ENCODE measurements at places on chromosomes 1 and 21.

- no peak for DNase-seq
These were observed 11.4 kb downstream of the SEMA6C start for GRCh38 chr1:151134991-151135390.

- DNase-seq, result peak; percentile 80
These were observed 4.0 kb downstream of the SHISAL2A start for GRCh38 chr1:52636721-52637695.

DNA sequence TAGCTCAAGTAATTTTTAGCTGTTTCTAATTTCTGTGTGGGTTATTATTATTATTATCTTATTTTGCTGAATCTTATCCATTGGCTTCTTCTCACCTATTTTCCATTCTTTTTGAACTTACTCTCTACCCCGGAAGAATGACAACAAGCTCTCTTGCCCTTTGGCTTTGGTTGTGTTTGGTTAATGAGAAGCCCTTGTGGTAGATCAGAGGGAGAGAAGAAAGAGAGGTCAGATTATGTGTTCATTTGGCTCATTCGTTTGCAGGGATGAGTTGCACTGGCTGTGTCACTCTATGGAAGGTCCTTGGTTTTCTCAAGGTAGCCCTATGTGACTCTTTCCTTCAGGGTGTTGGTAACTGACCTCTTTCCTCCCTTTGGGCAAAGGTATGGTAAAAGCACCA lies 391.9 kb downstream of the LMO4 start:
- DNase-seq, result no peak

- DNase-seq, result no peak
These were observed 41.4 kb upstream of the LMX1A start for GRCh38 chr1:165397944-165398343.

- DNase-seq, result no peak
These were observed 400.0 kb downstream of the PLA2G4A start for GRCh38 chr1:187228790-187229189.

DNA sequence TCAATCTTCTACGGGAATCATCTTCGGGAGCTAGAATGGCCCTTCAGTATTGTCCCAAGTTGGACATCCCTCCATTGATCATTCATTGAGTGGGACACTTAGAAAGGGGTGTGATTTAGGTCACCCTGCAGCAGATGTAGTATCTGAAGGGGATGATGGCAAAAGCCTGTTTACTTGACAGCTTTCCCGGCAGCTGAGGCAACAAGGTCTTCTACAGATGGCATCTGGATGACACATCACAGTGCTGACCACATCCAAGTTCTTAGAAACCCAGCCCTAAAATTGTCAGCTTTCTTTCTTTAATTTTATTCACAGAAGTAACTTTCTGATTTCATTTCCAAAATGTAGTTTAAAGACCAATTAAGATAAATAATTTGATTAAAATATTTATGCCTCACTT lies 150.3 kb downstream of the AMY1C start:
- no peak for DNase-seq

- no peak for DNase-seq
These were observed 25.6 kb downstream of the CD244 start for GRCh38 chr1:160836981-160837557.

DNA sequence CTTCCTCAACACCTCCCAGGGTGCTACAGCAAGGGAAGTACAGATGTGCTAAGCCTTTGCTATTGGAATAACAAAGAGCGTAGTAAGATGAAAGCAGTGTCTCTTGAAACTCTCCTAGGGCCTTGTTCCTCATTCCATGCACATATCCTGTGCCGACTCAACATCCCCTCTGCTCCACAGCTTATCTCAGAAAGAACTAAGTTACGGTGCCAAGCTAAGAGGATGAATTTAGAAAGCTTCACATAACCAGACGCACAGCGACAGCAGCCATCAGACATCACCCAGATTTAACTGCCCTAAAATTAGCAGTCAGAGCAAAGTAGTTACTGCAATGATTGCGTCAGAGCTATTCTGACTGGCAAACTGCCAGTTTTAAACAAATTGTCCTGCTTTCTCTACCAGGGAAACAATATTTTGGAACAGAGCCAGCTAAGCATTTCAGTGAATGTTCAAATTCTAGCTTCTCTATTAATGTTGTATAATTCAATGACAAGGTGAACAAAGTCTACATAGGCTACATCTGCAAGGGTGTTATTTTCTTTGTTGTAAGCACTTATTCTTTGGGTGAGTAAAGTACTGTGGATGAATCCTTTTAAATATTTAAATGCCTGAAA lies 9.5 kb downstream of the SIPA1L2 start:
- DNase-seq, result no peak

- DNase-seq, result no peak
These were observed 10.1 kb upstream of the EPRS1 start for GRCh38 chr1:220056374-220056773.

DNA sequence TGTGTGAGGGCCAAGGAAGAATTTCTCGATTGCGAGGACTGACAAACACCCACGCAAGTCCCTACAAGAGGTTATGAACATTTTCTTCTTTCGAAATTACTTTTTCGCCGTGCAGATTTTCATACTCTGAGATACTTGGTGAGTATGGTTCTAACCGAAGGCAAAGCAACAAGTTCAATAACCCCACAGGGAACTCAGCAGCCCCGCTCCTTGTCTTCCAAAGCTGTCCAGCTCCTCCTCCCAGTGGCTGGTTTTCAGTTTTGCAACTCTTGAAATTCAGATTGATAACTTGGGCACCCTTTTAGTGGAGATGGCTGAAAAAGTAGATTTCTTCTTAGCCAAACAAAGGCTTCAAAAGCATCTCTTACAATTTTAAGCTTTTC lies 154.4 kb downstream of the SETD4 start:
- no peak for DNase-seq

DNA sequence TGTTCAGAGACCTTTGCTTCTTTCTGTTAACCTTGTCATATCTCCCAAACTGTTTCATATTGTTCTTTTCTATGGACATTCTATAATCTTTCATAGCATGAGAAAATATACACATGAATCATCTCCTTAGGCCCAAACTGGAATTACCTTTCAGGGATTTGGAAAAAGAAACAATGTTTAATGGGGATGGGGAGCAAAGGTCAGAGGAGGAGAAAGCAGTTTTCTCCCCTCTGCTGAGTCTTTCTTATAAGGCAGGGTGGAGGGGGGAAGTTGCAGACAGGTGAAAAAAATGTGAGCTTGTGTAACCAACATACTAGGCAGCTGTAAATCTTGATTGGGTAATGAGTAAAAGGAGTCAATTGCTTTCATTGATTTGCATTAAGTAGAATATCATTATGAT lies 164.1 kb downstream of the BRINP2 start:
- no peak for DNase-seq

DNA sequence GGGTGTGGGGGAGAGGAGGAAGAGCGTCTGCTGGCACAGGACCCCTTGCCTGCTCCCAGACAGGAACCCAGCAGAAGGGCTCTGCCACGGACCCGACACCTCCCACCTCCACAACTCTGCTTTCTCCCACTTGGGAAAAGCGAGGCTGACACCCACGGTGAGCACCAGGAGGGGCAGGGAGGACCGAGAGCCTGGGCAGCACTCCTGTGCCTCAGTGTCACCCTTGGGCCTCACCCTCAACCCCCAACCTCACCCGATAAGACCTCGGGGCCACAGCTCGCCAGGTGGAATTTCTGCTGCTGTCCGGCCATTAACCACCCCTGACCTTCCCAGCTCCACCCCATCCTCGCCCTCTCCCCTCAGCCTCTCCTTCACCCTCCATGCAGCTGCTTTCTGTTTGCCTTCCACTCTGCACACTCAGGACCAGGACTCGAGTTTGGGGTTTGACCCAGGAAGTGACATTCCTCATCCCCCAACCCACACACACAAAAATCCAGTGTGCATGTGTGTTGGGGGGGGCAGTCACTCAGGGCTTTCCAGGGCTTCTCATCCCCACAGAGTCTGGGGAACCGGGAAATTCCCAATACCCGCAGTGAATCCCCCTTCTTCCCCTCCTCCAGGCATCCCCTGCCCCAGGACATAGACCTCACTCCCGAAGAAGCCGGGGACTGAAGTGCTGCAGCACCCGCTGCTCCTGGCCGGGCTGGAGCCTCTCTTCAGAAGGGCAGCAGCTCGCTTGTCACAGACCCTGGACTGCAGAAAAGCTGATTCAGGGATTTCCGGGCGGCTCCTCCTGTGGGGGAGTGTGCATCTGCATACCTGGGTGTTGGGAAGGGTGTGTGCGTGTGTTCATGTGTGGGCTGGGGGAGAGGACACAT lies 65.8 kb downstream of the SYT2 start:
- no peak for DNase-seq

- no peak for DNase-seq
These were observed 47.6 kb upstream of the LRP8 start for GRCh38 chr1:53375440-53375839.

- DNase-seq, result no peak
These were observed 38.1 kb upstream of the NBL1 start for GRCh38 chr1:19605967-19606366.

GRCh38 chr21:43367296-43367695 lies 59.6 kb downstream of the SIK1 start:
- DNase-seq, result no peak

DNA sequence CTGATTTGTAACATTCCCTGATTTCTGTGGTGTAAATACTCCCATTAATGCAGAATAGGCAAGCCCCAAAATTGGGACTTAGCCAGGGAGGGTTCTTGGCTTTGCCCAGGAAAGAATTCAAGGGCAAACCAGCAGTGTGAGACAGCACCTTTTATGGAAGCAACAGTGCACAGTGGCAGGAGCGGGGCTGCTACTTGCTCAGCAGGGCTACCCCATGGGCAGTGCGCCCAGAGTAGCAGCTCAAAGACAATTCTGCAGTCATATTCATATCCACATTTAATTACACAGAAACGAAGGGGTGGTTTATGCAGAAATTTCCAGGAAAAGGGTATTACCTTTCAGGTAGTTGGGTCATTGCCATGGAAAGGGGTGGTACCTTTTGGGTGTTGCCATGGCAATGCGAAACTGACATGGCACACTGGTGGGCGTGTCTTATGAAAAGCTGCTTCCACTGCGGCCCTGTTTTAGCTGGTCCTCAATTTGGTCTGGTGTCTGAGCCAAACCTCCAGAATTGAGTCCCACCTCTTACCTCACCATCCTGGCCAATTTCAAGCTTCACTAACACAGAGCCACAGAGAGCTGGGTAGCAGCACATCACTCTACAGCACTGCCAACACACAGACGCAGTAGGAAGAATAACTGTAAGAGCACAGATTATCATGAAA lies 35.9 kb downstream of the FHAD1 start:
- no peak for DNase-seq

GRCh38 chr1:150692720-150693119 lies 4.2 kb downstream of the GOLPH3L start:
- no peak for DNase-seq

- DNase-seq, result no peak
These were observed 79.7 kb downstream of the RUNX3 start for GRCh38 chr1:24850328-24850920.

GRCh38 chr1:173042806-173043205 lies 7.9 kb downstream of the TNFSF18 start:
- no peak for DNase-seq

GRCh38 chr21:35401476-35401875 lies 352.4 kb upstream of the RUNX1 start:
- no peak for DNase-seq

DNA sequence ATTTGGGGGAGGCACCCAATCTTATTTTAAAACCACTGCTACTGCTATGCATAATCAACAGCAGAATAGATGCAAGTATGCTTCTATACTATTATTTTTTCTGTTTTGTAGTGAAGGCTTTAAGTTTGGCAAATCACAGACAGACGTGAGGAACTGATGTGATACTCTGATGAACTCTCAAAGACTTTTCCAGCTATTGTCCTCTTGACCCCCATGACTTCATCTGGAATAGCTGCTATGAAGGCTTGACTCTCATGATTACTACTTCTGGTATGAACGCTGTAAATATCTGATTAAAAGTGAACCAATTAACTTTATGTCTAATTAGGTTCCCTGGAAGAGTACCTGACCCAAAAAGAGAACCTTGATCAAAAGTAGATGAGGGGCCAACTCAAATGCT lies 49.1 kb downstream of the EYA3 start:
- DNase-seq, result no peak

DNA sequence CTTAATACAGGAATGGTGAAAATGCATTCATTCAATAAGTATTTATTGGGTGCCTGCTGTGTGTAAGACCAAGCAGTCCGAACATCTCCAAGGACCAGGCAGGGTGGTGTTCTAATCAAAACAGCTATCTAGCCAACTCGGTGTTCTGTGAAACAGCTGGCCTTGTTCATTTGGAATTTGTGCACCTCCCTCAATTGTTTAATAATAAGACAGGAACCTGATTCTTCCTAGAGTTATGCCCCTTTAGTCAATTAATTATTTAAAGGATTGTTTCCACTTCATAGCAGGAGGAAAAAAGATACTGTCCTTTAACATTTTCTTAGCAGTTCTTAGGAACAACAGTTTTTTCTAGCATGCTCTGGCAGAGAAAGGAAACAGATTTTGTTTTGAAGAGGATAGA lies 30.4 kb downstream of the S100A10 start:
- no peak for DNase-seq

DNA sequence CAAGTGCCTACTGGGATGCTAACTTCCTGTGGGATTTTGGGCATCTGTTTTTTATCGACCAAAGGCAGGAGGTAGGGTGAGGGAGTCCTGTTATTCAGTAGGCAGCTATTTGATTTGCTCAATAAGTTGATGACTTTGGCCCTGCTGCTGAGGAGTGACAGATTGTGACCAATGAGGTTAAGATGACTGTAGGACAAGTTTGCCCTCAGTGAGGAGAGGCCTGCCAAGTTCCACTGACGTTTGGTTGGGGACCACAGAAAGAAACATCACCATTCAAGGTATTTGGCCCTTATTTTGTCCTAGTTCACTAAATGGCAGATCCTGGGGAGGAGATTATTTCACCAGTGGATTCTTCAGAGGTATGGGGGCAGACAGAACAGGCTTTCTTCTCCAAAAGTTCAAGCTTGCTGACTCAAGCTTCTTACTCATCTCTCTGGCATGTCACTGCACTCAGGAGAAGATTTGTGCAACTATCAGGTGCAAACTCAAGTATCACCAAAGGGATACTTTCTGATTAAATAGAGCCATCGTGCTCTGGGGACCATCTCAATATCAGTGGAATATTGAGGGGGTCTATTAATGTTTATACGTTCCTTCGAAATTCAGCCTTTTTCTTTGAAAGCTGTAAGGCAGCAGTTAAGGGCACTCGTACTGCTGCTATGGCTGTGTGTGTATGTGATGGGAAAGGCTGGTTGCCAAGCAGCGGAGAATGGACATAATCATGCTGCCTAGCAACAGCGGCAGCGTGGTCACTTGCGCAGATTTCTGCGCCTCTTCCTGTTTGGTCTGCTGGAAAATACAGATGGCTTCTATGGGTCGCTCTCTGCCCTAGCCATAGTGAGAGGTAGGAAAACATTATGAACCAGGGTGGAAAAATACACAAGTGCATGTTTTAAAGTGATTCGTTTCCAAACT lies 78.7 kb downstream of the PBX1 start:
- DNase-seq, result no peak

GRCh38 chr1:182476625-182477024 lies 26.7 kb downstream of the RGSL1 start:
- no peak for DNase-seq

GRCh38 chr1:234634387-234634786 lies 24.4 kb upstream of the IRF2BP2 start:
- DNase-seq, result no peak

- peak; percentile 53 for DNase-seq
These were observed 8.3 kb downstream of the VSIG8 start for GRCh38 chr1:159854116-159854692.

- DNase-seq, result no peak
These were observed 11.2 kb downstream of the PTPRF start for GRCh38 chr1:43541721-43542401.

GRCh38 chr1:11638121-11638520 lies 16.1 kb downstream of the FBXO2 start:
- no peak for DNase-seq

Data from activated T-cell treated with anti-CD3 and anti-CD28 coated beads, Interleukin-2, amount 50 U/mL, for 48 hours (primary cell).